ENCODE measurements at places on chromosomes 7 and 10.

DNA sequence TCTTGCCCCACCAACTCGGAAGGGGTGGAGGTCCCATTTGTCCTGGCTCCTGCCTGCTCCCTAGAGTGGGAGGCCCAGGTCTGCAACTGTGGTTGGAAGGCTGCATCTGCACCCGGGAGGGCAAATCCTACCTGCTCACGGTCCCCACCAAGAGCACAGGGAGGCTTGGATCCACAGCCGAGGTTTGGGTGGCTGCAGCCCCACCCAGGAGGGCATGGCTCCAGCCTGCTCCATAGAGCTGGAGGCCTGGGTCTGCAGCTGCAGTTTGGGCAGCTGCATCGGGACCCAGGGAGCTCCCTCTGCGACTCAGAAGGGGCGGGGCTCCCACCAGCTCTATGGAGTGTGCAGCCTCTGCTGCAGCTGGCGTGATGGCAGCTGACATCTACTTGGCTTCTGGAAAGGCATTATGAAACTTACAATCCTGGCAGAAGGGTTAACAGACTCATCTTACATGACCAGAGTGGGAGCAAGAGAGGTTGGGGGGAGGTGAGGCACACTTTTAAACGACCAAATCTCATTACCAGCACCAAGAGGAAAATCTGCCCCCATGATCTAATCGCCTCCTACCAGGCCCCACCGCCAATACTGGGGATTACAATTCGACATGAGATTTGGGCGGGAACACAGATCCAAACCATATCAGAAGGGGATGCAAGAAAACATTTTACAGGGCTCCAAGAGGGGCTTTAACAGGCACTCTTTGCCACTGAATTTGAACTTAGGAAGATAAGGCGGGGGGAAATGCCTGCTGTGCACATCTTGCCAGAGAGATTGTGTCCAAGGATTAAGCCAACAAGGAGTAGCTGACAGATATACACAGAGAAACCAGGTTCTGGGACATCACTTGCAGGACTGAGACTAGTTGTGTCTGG, 8.2 kb upstream of the BLVRA start:
- peak; percentile 19 for DNase-seq

DNA sequence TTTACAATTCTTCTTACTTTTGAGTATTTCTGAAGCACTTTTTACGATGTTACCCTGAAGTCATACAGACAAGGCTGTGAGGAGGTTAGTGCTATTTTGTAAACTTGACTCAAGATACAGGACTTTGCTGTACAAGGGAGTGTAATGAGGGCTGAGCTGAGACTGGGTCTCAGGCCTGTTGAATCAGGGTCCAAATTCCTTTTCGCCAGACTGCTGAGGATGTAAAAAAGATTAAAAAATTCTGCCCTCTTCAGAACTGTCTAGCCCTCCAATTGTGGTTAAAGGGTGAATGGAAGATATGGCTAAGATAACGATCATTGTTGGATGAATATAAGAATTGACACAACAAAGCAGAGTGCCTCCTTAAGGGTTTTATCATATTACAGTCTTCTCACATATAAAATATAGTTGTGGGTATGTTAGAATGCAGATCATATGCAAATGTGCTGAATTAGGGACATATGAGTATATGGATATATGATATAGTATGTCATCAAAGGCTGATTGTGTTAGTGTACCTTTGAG, 165.4 kb downstream of the SUGCT start:
- no peak for DNase-seq

GRCh38 chr7:28173531-28173930, 7.1 kb downstream of the JAZF1 start:
- no peak for DNase-seq

- DNase-seq = no peak
Measured at GRCh38 chr10:43781480-43782361, 133.0 kb upstream of the ZNF32 start.

- no peak for DNase-seq
Measured at GRCh38 chr10:115727129-115727528, 545.9 kb downstream of the GFRA1 start.

GRCh38 chr7:42162560-42163325, 74.3 kb downstream of the GLI3 start:
- DNase-seq = no peak

GRCh38 chr7:150333659-150334058, 7.8 kb downstream of the RARRES2 start:
- DNase-seq = no peak

GRCh38 chr10:8034466-8035005, 20.0 kb upstream of the GATA3 start:
- no peak for DNase-seq

GRCh38 chr7:108294595-108294994, 161.6 kb downstream of the NRCAM start:
- DNase-seq = no peak

DNA sequence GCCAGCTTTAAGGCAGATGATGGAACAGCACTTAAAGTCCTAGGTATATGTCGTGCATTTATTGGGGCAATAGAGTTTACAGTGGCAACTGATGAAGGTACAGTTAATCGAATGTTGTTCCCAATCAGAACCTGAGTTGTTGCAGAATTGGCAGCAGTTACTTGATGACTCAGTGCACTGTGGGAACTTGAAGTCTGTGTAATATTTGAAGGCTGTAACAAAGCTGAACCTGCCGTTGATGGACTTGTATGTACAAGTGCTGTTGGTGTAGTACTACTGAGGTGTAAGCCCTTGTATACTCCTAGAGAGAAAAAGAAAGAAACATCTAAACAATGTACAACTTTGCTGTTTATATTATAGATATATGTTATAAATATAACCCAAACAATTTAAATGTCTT, 75.3 kb downstream of the EPC1 start:
- no peak for DNase-seq

DNA sequence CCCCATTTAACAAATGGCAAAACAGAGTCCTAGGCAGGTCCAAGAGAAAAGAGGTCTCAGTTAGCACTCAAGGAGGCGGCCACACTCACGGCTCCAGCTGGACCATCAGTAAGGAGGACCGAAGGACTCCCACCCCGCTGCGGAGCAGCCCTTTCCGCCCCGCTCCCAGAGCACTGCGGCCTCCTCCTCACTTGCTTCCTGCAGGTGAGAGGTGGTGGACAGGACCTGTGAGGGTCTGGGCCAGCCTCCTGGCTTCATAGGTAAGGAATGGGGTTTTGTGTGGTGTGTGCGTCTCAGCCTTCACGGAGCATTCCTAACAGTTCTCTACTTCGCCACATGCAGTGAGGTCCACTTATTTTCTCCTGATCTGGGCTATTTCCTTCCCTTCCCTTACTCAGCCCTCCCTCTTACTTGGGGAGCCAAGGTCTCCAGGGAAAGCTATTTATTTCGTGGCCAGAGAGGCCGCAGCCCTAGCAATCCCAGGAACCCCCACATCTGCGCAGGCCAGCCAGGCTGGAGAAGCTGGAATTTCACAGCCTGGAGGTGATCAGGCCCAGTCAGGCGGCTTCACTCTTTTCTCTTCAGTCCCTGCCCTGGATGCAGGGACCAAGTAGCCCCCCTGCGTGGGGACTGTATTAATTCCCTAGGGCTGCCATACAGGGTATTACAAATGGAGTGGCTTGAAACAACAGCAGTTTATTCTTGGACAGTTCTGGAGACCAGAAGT, 45.9 kb downstream of the ZNF783 start:
- no peak for DNase-seq

DNA sequence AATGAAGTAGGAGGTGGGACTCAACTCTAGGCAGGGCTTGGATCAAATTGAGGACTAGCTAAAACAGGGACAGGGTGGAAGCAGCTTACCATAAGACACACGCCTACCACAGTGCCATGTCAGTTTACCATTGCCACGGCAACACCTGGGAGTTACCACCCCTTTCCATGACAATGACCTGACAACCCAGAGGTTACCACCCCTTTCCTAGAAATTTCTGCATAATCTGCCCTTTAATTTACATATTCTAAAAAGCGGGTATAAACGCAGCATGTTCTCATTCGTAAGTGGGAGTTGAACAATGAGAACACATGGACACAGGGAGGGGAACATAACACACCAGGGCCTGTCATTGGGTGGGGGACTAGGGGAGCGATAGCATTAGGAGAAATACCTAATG, 72.7 kb downstream of the GCC1 start:
- no peak for DNase-seq

DNA sequence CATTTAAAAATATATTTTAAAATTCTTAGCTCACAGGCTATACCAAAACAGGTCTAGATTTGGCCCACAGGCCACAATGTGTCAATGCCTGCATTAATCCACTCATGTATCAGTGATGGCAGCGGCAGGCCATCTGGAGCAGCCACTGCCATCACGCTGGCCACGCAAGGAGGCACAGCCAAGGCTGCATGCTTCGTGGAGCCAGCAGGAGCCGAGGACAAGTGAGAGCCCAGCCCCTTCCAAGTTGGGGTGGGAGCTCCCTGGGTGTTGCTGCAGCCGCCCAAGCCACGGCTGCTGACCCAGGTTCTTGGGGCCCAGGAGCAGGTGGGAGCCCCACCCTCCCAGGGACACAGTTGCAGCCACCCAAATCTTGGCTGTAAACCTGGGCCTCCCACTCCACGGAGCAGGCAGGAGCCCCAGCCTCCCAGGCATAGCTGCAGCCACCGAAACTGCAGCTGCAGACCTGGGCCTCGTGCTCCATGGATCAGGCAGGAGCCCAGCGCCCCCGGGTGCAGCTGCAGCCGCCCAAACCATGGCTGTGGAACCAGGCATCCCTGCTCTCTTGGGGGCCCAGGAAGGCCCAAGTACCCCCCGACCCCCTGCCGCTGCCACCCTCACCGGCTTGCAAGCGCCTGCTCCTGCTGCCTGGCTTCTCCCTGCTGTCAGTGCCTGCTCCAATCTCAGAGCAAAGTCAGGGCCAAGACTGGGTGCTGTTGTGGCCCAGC, 87.3 kb upstream of the CACUL1 start:
- DNase-seq = no peak

- DNase-seq = no peak
Measured at GRCh38 chr7:108109221-108109908, 20.8 kb downstream of the LAMB4 start.

GRCh38 chr7:55028011-55028410, 9.2 kb downstream of the EGFR start:
- DNase-seq = no peak

DNA sequence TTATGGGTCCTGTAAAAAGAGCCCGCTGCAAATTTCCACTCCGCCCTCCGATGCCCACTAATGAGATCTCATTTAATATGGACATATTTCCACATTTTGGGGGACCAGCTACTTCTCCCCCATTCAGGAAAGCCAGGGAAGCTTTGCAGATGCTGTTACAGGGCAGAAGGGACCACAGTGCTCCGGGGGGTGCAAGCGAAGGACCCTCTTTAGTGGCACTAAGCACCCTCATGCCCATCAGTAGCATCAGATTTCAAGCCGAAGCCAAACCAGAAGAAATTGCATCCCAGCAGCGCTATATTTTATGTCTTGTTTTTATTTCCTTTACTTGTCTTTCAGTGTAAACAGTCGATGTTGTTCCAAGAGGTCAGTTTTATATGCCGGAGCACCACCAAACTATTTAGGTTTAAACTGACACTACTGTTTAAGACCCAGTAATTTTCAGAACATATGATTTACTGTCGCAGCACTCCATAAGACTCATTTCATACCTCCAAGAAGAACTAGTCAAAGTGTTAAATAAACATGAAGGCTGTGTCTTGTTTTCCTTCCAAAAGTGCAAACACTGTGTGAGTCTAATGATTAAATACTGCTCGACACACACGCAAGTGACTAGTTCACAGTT, 122.2 kb upstream of the MGMT start:
- no peak for DNase-seq

- no peak for DNase-seq
Measured at GRCh38 chr10:61786728-61787127, 114.8 kb upstream of the ARID5B start.

GRCh38 chr7:116261904-116262303, 51.6 kb downstream of the TES start:
- DNase-seq = no peak

GRCh38 chr7:76294344-76295024, 8.0 kb upstream of the HSPB1 start:
- DNase-seq = no peak

- DNase-seq = no peak
Measured at GRCh38 chr10:95333997-95334804, 43.4 kb upstream of the PDLIM1 start.

All from SIG-M5 (cell line).